ENCODE measurements at places on chromosomes 6 and 20.

DNA sequence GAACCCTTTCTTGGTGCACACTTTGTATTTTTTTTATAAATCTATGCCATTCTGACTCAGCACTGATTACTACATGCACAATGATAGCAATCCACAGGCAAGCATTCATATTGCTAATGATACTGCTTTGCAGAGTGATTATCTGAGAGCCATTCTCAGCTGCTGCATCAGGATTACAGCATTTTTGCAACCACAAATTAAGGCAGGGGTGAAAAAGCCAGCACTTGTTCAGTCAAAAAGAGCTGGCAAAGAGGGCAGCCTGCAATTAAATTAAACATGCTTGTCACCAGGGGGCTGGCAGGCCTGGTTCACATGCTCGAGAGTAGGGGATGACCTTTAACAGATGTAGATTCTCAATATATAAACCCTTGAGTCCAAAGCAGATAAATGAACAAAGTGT lies 40.7 kb upstream of the SLC17A4 start:
- DNase-seq = no peak

DNA sequence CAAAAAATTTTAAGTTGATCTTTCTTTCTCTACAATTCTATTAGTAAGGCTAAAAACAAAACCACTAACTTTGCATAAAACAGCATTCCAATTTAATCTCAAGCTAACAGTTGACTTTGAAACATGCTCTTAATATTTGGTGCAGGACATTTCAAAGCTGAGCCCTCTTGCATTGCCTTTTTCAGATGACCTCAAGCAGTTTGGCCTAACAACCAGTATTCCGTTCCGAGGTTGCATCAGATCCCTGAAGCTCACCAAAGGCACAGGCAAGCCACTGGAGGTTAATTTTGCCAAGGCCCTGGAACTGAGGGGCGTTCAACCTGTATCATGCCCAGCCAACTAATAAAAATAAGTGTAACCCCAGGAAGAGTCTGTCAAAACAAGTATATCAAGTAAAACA lies 194.0 kb downstream of the ARHGAP18 start:
- no peak for DNase-seq

GRCh38 chr20:38931984-38932383 lies 5.8 kb downstream of the FAM83D start:
- DNase-seq = no peak

DNA sequence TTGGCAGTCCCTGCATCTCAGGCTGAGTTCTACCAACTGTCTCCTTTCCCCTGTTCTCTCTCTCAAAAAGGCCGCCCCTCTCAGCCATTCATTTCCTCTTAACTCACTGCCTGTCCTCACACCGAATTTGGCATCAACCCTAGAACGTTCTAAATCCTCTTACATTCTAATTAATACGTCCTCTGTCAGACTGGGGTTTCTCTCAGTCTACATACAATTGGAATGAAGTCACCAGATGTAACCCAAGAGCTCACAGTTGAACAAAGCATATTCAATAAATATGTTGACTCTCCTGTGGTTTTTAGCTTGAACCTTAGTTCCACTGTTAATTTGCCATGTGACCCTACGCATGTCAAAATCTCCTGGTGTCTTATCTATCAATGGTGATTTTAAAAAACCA lies 269.6 kb downstream of the CLIC5 start:
- DNase-seq = no peak
